Stimulated activated CD4-positive, alpha-beta T cell treated with anti-CD3 and anti-CD28 coated beads, Interleukin-1b, Interleukin-23, amount 100 ng/mL, for 1 hour (primary cell): ENCODE measurements at places on chromosomes 7 and 10.

GRCh38 chr7:2941216-2941859, 97.2 kb upstream of the GNA12 start:
- no peak for DNase-seq

GRCh38 chr7:103297837-103298179, 573 bp downstream of the PMPCB start:
- DNase-seq: no peak

DNA sequence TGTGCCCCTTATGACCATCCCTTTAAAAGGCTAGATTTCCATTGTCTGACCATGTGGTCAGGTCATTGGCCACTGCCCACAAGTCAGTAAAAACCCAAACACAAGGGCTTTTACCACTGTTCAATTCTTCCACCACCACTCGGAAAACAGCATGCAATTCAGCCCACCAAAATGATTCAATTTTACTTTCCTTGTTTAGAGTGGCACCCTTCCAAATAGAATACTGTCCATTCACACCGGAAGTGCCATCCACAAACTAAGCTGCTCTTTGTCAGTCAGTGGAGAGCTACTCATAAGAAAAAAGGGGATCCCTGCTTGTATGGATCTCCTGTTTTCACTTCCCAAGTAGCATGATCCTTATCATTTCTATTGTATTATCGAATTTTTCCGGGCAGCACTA, 350.7 kb upstream of the MBL2 start:
- no peak for DNase-seq

GRCh38 chr7:103605640-103606039, 159.6 kb upstream of the SLC26A5 start:
- DNase-seq: no peak

GRCh38 chr7:29561271-29561670, 2.4 kb upstream of the PRR15 start:
- no peak for DNase-seq

DNA sequence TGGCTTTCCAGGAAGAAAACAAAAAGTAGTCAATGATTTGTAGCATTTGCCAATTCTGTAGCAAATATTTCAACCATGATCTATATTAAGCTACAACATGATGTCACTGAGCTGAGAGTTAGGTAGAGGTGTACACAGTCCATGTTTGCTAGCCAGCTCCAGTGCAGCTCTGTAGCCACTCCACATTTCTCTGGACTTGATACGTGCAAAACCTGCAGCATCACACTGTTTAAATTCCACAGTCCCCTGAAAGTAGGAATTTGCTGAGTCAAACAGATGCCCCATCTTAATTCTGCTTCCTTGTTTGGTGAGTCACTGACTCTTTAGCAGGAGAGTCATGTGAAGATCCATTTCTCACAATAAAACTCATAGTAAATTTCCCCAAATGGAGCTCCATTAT, 89.8 kb upstream of the LRRTM3 start:
- DNase-seq: no peak

- no peak for DNase-seq
Measured at GRCh38 chr10:33154590-33154989, 179.9 kb downstream of the NRP1 start.

- no peak for DNase-seq
Measured at GRCh38 chr7:74138945-74139843, 35.0 kb upstream of the EIF4H start.

DNA sequence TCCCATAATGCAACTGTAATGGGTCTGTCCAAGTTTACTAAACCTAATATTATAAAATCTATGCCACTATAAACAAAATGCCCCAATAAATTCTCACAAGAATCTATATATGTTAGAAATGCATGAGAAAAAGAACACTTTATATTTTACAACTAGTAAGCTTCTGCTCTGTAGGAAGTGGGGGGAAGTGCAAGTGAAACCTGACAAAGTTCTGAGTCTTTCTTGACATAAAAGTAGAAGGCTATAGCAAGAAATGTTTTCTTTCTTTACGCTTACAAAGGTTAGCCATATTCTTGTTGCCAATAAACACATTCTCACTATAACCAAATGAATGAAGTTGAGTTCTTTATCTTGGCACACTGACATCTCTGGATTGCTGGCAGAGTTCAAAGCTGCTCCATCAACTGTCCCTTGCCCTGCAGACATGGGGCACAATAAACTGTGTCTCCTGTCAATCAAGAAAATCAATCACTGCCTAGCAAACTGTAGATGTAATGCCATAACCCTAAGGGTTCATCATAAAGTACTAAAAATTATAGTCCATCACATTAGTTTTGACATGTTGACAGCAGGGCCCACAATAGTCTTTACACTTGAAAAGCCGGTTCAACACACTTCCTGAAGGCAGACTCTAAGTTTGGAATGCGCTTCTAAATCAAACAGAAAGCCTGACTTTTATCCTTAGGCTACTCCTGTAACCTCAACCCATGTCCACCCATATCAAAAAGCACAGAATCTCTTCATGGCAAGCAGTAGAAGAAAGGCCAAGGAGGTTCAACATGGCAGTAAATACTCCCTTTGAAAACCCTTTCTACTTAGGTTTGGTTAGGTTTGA, 58.6 kb downstream of the TPK1 start:
- DNase-seq: no peak

DNA sequence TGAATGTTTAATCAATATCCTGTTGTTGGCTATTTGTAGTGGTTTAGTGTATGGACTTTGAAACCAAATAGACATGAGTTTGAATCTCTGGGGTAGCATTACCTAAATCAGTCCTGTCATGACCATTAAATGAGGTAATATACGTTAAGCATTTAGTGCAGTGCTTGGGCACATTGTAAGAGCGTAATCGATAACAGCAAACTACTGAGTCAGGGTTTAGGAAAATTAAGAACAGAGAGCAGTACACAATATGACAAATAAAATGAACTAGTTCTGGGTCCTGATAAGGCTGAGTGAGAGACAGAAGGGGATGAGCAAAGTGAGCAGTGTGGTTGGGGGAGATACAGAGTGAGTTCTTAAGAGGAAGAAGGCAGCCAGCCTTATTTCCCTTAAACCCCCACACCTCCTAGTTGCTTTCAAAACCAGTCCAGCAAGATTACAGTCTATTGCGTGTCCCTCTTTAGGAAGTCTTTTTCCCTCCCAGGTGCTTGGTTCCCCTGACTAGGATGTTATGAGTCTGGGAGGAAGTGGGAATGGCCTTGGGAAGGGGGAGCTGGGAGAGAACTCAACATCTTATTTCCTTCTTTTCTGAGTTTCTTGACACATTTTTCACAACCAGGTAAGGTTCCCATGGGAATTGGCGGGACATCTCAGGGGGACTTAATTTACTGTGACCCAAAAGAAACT, 171.0 kb downstream of the SND1 start:
- no peak for DNase-seq

- no peak for DNase-seq
Measured at GRCh38 chr10:27783660-27784059, 38.0 kb upstream of the MKX start.

DNA sequence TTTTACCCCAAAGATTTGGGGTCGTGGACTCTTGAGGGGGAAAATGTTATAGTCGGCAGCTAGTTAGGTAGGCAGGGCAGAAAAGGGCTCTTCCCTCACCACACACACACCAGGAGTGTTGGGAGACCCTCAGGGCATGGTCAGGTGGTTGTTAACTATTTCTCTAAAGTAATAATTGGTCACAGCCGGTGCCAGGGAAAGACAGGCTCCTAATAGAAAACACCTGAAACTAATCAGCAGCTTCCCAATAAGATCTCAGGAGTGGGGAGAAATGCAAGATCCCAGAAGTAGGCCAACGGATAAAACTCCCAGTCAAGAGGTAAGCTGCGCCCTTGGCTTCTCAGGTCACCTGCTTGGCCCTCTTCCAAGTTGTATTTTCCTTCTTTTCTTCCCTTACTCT, 213.1 kb downstream of the PHTF2 start:
- DNase-seq: no peak

GRCh38 chr7:137005873-137006272, 137.4 kb downstream of the CHRM2 start:
- DNase-seq: no peak

DNA sequence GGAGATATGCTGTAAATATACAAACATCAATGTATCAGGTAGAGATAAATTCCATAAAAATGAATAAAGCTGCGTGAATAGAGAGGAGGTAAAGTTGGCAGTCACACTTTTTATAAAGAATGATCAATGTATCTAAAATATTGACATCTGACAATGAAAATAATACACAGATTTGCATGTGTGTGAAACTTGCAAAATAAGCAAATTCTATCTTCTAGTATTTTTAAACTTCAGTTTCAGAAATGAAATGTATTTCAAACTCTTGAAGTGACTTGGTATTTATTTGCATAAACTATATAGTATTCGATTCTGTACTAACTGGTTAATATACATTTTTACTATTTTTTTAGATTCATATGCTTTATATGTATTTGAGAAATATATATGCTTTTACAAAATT, 986.6 kb downstream of the CNTNAP2 start:
- no peak for DNase-seq

DNA sequence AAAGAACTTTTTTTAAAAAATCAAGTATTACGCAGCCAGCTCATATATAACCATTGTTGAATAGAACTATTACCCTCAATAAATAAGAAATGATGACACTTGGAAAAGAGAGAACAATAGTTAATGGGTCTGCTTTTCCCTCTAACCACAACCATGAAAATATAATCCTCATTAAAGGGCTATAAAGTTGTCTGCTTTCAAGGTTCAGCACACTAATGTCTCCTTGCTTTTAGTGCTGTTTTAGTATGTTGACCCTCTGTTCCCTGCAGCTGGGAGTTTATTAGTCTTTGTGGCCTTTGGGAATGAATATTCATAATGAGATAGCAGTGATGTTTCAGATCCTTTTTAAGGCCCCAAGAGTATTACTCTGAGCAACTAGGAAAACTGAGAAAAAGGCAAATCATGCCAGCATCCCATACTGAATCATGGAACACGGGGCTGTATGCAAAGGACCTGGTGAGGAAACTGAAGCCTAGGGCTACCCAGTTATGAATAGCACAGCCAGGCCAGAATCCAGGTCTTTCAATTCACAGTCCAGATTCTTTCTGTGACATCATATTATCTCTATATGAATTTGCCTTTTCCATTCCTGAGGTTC, 332.0 kb upstream of the LRGUK start:
- no peak for DNase-seq

DNA sequence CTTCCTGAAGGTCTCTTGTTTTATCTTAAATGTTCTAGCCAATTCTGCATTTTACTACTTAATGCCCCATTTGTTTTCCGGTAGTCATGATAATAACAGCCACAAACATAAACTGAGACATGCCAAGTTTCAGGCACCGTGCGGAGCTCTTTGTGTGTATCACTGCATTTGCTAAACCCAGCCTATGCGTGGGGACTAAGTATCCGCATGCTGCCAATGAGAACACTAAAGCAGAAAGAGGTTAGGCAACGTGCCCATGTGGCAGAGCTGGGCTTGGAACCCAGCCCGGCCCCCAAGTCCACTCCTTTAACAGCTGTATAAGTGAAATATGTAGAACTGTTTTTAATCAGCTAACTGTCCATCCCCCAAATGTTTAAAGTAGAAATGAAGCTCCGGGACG, 54.1 kb downstream of the SLIT1 start:
- no peak for DNase-seq

DNA sequence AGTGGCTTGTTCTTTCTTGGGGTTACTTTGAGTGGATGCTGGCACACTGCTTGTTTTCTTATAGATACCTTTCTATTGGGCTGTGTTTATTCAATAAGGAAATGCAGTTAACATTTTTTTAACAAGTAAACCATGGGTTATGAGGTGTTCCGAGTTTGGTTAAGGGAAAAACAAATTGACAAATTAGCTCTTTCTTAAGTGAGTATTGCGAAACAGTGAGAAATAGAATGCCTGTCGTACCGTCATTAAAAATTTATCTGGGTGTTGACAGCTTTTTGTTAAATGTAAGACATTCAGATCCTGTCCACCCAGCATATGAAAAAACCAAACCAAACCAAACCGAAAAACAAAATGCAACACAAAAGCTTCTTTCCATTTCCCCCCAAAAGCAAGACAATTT, 6.2 kb downstream of the CUX1 start:
- no peak for DNase-seq

DNA sequence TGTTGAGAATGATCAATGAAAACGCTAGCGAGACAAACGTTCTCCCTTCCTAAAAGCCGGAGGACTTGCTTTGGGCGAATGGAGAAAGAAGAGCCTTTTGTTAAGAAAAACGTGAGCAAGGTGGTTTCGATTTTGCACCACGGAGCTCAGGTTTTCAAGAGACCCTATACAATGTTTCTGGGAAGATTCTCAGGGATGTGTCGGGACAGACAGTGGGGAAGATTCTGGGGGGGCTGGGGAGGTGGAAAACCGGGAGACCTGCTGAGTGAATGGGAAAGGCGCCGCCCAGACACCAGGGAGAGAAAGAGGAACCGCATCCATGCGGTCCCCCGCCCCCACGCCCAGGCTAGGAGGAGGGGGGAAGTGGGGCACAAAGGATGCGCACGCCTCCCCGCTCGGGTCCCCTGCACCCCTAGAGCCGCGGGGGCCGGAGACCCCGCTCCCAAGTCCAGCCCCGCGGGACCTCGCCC, 745 bp downstream of the YWHAG start:
- no peak for DNase-seq

DNA sequence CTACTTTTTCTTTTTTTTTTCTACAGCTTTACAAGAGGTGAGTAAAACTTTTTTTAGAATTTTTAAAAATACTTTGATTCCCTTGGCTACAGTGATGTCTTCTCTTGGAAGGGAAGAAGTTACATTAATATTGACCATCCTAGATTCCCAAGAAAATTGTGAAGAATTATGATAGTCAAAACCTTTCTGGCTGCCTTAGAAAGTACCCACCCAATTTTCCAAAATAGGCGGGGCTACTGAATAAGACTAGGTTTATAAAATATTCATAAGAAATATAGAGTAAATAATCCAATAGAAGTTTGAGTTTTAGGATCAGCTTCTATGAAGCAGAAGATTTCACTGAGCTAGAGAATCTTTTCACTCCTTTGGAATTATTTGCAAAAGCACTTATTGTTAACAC, 3.0 kb downstream of the COL1A2 start:
- no peak for DNase-seq

DNA sequence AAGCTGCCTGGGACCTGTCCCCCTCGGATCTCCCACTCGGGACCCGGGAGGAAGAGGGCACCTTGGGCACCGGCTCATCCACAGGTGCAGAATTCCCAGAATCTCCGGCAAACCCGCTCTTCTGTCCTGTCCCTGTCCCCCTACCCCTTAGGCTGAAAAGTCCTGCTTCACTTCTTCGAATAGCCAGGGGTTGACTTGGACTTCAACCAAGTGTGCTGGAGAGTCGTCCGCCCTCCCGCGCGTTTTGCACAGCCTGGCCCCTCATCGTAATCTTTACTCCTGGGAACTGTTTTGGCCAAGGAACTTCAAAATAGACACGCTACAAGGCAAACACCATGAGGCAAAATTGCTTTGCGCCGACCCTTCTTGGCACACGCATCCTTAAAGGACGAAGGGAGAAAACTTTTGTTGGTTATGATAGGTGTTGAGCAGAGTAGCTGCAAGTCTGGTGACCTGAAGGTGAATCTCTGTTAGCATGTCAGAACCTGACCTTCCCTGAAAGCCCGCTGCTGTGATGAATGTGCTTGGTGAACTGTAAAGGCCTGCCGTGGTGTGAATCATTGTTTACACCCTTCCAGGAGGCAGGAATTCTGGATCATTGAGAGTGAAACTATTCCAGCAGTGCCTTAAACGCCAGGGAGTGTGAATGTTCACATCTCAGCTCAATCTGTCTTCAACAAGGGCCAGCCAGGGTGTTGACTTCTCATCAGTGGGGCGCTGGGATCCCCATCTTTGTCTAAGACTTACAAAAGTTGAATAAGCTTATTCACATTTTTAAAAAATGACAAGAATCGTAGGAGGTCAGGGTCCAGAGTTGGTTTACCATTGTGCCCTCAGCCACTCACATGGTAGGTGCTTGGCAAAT, 589 bp upstream of the RAPGEF5 start:
- no peak for DNase-seq

- DNase-seq: no peak
Measured at GRCh38 chr10:121362026-121362425, 236.2 kb downstream of the FGFR2 start.
